ENCODE measurements at places on chromosomes 6 and 20. TPM values are rescaled to one million over a fixed set of nuclear protein-coding genes. Genes with fewer than 3 reads are reported as not detected.

Gene RPP40
- total RNA-seq = 16.9 TPM

Gene B3GALT4
- total RNA-seq = 2.7 TPM

Gene DEF6
- total RNA-seq = 23.2 TPM

Gene UBE2J1
- 39.6 TPM for total RNA-seq

Gene NT5E
- total RNA-seq = 23.8 TPM

Gene LY6G6C
- under 0.01 TPM for total RNA-seq

Gene MCM8
- 4.1 TPM for total RNA-seq

Gene ATP6V1G2
- total RNA-seq = 0.34 TPM

Gene CLPSL2
- not detected for total RNA-seq

Gene TMC2
- not detected for total RNA-seq

Gene SIRPA
- 8.5 TPM for total RNA-seq

Gene EEF1A2
- total RNA-seq = 1.0 TPM

Gene OXT
- not detected for total RNA-seq

Measured in nasal cavity respiratory epithelium epithelial cell of viscerocranial mucosa (primary cell).